ENCODE measurements at places on chromosomes 7 and 10.

- no peak overlapping the region for H3K4me3 ChIP-seq
- no peak for DNase-seq
- H3K27ac ChIP-seq: no peak overlapping the region
- no peaks in the 10 kb centered on the region for H3K27me3 ChIP-seq
- H3K36me3 ChIP-seq: peaks cover 17% of the 10 kb centered on the region
Measured at GRCh38 chr10:90885176-90885575, 13.4 kb downstream of the RPP30 start.

GRCh38 chr10:96671211-96671890 is 49.0 kb downstream of the PIK3AP1 start:
- no peak overlapping the region for H3K4me3 ChIP-seq
- H3K27ac ChIP-seq: no peak overlapping the region
- DNase-seq: no peak
- H3K4me1 ChIP-seq: no peaks in the 10 kb centered on the region
- H3K36me3 ChIP-seq: no peaks in the 10 kb centered on the region

DNA sequence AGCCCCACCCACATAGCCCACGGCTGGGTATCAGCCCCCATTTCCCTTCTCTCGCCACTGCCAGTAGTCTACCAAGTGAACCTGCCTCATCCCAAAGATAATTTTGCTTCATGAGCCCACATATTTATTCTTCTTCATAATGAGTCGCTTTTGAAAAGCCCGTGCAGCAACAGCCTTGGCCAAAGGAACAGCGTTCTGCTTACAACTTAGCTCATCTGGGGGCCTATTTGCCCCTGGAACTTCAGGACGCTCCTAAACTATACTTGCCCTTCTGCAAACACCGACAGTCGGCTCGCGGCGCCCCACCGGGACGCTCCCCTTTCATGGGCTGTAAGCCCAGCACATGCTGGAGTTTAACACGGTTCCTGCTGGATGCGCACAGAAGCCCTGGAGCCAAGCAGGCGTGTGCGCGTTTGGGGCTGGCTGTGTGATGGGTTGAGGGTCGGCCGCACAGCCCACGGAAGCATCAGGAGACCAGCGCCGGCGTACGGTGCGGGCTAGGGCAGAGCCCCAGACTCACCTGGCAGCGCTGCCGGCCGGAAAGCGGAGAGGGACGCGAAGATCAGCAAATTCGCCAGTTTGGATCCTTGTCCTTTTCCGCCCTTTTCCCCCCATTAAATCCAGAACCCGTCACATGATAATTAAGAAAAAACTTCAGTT is 370 bp downstream of the TMEM60 start:
- peak overlapping the region; percentile 81 for H3K27ac ChIP-seq
- peaks cover 13% of the 10 kb centered on the region for H3K4me1 ChIP-seq
- H3K36me3 ChIP-seq: no peaks in the 10 kb centered on the region
- DNase-seq: no peak
- peak overlapping the region; percentile 93 for H3K4me3 ChIP-seq

DNA sequence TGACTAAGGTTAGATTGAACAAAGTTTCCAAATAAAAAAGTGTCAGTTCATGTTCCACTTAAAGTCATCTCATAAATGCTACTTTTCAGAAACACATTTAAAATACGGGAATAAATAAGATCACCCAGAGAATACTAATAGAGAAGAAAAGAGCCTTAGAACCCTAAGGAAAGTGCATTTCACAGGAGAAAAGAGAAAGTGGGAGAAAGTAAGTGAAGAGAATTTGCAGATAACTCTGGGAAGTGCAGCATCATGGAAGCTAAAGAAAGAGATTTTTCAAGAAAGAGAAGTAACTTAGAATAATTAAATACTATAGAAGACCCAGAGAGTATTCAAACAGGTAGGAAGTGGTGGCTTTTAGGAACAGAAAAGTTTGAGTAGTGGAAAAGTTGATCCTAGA is 132.6 kb downstream of the VTI1A start:
- no peak overlapping the region for H3K27ac ChIP-seq
- no peak overlapping the region for H3K4me3 ChIP-seq
- no peak for DNase-seq
- H3K4me1 ChIP-seq: no peaks in the 10 kb centered on the region
- H3K36me3 ChIP-seq: no peaks in the 10 kb centered on the region

- no peak overlapping the region for H3K4me3 ChIP-seq
- no peak for DNase-seq
- H3K27me3 ChIP-seq: no peaks in the 10 kb centered on the region
- no peak overlapping the region for H3K27ac ChIP-seq
- H3K4me1 ChIP-seq: no peaks in the 10 kb centered on the region
- H3K36me3 ChIP-seq: no peaks in the 10 kb centered on the region
Measured at GRCh38 chr10:123359539-123359938, 205.3 kb downstream of the BUB3 start.

DNA sequence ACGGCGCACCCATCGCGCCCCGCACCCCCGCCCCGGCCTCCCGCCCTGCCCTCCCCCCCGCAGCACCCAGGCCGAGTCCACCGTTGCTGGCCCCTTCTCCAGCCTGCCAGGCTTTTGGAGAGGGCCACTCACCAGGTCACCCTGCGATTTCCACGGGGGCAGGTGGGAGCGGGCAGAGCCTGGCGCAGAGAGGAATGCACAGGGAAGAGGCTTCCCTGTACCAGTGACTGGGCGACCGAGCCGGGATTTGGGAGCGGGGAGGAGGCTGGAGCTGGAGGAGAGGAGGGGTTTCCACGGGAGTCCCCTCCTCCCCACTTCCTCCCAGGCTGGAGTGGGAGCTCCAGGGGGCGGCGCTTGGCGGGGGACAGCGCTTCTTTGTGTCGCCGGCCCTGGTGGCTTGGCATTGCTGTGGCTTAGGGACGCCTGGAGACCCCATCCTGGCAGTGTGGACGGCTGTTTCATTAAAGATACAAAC is 19.3 kb downstream of the TCAF1 start:
- peaks cover 35% of the 10 kb centered on the region for H3K4me1 ChIP-seq
- peak overlapping the region; percentile 70 for H3K4me3 ChIP-seq
- H3K36me3 ChIP-seq: no peaks in the 10 kb centered on the region

DNA sequence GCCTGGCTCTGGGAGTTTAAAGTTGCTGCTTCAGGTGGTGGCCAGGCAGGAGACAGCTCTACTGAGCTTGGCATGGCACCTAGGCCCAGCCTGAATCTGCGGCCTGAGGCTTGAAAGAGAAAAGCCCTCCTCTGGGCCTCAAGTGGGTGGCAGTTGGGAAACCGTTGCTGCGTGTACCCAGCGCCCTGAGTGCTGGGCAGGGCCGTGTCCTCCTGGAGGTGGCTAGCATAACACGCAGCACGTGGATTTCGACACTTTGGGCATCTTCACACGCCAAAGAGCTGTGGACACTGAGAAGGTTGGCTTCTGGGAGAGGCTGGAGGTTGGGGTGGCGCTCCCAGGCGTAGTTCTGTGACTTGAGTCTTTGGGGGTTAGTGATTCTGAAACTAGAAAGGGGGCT is 2.5 kb downstream of the ZNF316 start:
- no peak for DNase-seq
- no peaks in the 10 kb centered on the region for H3K27me3 ChIP-seq
- H3K4me3 ChIP-seq: no peak overlapping the region
- peaks cover 18% of the 10 kb centered on the region for H3K4me1 ChIP-seq

DNA sequence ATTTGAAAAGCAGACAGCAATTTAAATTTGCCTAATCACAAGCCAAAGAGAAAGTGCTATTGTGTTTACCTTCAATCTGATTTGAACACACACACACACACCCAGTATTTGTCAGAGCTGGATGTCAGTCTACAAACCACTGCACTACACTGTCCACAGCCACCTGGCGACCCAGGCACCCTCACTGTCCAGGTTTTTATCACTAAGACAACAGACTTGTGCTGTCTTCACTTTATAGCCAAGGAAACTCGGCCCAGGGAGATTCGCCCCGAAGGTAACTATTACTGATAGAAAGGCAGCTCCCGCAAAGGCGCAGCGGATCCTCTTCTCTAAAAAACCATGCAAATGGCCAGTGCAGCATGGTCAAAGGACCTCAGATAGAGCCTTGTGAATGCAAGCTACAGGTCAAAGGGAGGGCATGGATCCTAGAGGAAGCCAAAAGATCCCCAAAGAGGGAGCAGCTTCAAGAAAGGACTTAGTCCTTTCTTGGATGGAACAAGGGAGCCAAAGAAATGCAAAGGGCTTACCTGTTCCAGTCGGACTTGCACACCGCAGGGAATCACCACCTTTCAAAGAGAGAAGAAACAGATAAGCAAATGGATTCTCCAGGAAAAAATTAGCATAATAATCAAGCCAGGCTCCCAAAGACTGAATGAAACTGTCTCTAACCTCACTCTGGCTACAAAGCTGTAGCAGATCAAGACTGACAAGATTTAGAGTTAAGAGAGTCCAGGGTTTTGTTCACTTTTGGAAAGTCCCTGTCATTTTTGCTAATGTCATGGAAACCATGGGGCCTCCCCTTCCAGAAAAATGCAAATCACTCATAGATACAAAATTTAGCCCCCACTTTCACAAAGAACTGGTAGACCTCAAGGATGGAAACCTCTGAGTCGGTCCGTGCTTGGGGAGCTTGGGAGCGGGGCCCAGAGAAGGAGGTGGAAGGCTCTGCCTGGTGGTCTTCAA is 101.1 kb downstream of the TNS3 start:
- no peaks in the 10 kb centered on the region for H3K27me3 ChIP-seq
- H3K36me3 ChIP-seq: no peaks in the 10 kb centered on the region
- H3K4me3 ChIP-seq: no peak overlapping the region
- H3K4me1 ChIP-seq: peaks cover 43% of the 10 kb centered on the region
- no peak for DNase-seq
- H3K27ac ChIP-seq: peak overlapping the region; percentile 74

DNA sequence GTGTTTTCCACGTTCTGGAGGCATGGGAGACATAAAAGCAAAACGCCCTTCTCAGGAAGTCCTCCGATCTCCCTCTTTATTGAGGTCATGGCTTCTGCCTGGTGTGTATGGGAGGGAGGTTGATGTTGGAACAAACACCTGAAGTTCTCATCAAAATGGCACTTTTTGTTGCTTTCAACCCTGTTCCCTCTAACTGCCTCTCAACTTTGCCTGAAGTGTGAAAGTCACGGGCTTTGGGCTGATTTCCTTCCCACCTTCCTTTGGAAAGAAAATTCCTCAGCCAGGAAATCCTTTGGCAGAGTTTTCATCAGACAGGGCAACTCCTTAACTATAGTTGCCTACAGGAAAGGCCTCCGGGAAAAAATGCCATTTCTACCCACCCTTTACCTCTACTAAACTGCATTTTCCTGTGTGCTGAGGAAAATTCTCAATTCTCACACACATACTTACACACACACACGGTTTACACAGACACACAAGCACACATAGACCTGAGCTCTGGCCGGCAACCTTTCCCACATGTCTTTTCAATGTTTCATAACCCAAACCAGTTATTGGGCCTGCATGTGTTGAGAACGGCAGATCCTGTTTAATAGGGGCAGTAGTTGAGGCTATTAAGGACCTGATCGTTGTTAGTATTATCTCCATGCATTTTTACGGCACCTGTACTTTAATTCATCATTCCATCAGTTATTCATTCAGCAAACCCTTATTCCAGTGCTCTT is 36.4 kb downstream of the CYP17A1 start:
- peak overlapping the region; percentile 86 for H3K27ac ChIP-seq
- peak overlapping the region; percentile 38 for H3K4me3 ChIP-seq
- no peaks in the 10 kb centered on the region for H3K27me3 ChIP-seq
- no peak for DNase-seq
- peaks cover 15% of the 10 kb centered on the region for H3K36me3 ChIP-seq
- peaks cover 65% of the 10 kb centered on the region for H3K4me1 ChIP-seq

DNA sequence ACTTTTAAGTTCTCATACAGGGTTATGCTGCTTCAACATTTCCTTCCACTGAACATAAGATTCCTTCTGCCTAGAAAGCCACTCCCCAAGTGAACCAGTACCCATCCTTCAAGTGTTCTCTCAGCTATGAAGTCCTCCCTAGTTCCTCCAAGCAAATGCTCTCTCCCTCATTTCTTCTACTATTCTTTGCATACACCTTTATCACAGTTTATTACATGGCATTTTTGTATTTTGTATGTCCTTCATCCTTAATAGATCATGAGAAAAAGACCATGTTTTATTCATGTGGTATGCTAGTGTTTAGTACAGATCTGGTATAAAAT is 1.9 kb downstream of the SYPL1 start:
- no peaks in the 10 kb centered on the region for H3K27me3 ChIP-seq
- H3K27ac ChIP-seq: no peak overlapping the region
- H3K4me1 ChIP-seq: peaks cover 51% of the 10 kb centered on the region

- H3K36me3 ChIP-seq: no peaks in the 10 kb centered on the region
- no peak for DNase-seq
- no peak overlapping the region for H3K4me3 ChIP-seq
- H3K4me1 ChIP-seq: no peaks in the 10 kb centered on the region
- H3K27ac ChIP-seq: peak overlapping the region; percentile 40
- H3K27me3 ChIP-seq: no peaks in the 10 kb centered on the region
Measured at GRCh38 chr10:3954615-3955014, 169.6 kb upstream of the KLF6 start.

- DNase-seq: no peak
- no peaks in the 10 kb centered on the region for H3K36me3 ChIP-seq
- peak overlapping the region; percentile 75 for H3K4me3 ChIP-seq
- no peaks in the 10 kb centered on the region for H3K4me1 ChIP-seq
Measured at GRCh38 chr7:91266689-91267090, 2.5 kb downstream of the FZD1 start.

DNA sequence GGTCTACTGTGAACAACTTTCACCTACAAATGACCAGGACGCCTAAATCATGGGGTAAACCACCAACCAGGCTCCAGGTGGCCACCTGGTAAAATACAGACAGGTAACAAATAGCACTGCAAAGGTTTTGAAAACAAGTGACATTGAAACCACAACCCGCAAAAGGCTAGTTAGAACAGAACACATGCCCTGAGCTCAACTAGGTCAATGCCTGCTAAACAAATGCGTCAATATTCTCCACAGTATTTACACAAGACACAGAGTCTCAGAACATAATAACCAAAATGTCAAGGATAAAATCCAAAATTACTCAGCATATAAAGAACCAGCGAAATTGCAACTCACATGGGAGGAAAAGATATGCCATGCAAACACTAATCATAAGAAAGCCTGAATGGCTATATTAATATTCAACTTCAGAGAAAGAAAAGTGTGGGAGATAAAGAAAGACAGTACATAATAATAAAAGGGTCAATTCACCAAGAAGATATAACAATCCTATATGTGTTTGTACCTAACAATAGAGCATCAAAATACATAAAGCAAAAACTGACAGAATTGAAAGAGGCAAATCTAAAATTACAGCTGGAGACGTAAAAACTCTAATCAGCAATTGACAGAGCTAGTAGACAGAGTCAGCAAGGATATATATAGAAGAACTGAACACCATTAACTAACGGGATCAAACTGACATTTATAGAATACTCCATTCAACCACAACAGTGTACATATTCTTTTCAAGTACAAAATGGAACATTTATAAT is 47.6 kb downstream of the SMURF1 start:
- DNase-seq: no peak
- H3K4me1 ChIP-seq: peaks cover 22% of the 10 kb centered on the region
- H3K27ac ChIP-seq: peak overlapping the region; percentile 69
- peak overlapping the region; percentile 4 for H3K4me3 ChIP-seq
- no peaks in the 10 kb centered on the region for H3K36me3 ChIP-seq

- H3K36me3 ChIP-seq: no peaks in the 10 kb centered on the region
- H3K27ac ChIP-seq: peak overlapping the region; percentile 42
- no peak overlapping the region for H3K4me3 ChIP-seq
- no peaks in the 10 kb centered on the region for H3K27me3 ChIP-seq
- no peak for DNase-seq
Measured at GRCh38 chr10:4254101-4254994, 469.3 kb upstream of the KLF6 start.

Data from thoracic aorta (tissue), 2 donors.